ENCODE measurements at places on chromosomes 2 and 18. TPM values are rescaled to one million over a fixed set of nuclear protein-coding genes. Genes with fewer than 3 reads are reported as not detected.

ST6GAL2 gene
- polyA plus RNA-seq = 16.9 TPM

GRCh38 chr2:234981197-234982095 is 29.6 kb downstream of the SH3BP4 start:
- peak; percentile 65 for DNase-seq

SLC16A14 gene
- 8.2 TPM for polyA plus RNA-seq

TAF4B gene
- 5.3 TPM for polyA plus RNA-seq

SPP2 gene
- not detected for polyA plus RNA-seq

- no peak for DNase-seq
Measured at GRCh38 chr2:174610243-174610995, 12.8 kb upstream of the WIPF1 start.

GRCh38 chr2:45889620-45890370 is 238.3 kb downstream of the PRKCE start:
- DNase-seq = no peak

C2orf80 gene
- polyA plus RNA-seq = 0.21 TPM

RNF125 gene
- 2.6 TPM for polyA plus RNA-seq

- no peak for DNase-seq
Measured at GRCh38 chr2:42171396-42171980, 2.3 kb downstream of the EML4 start.

DNA sequence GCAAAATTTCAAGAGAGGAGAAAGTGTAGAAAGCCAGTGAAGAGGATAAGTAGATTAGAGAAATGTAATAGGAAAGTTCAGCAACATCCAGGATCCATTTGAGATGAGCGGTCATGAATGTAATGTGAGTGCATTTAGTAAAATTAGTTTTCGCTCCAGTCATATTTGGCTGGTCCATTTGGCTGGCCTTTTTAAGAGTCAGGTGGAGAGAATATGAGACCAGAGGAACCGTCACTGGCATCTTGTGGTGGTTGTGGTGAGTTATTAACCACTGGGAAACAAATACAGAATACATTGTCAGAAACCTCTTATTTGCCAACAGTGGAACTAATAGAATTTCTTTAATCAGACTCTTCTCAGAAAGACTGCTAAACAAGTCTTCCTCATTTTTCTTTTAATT is 1064.3 kb upstream of the CDH2 start:
- DNase-seq = no peak

- DNase-seq = no peak
Measured at GRCh38 chr2:15895615-15896469, 44.5 kb upstream of the MYCN start.

CNGA3 gene
- not detected for polyA plus RNA-seq
